ENCODE measurements at places on chromosomes 5 and 9.

GRCh38 chr9:79885093-79885857, 313.5 kb downstream of the TLE4 start:
- DNase-seq = no peak

DNA sequence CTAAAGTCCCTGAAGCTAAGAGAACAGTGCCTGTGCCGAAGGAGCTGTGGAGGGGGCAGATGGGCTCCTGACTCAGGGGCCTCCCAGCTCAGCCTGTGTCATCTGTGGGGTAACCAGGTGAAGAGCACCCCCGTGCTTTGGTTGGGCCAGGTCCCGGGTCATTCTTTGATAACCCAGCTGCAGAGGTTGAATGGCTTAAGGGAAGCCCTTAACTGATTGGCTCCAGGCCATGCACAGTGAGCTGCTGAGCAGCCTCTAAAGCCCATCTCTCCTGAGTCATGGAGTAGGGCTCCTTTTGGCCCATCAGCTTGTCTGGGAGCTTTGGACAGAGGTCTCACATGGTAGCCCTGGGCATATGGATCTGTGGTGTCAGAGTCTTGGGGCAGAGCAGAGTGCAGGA, 28.7 kb downstream of the COL27A1 start:
- no peak for DNase-seq

GRCh38 chr5:126416266-126416925, 6.8 kb upstream of the GRAMD2B start:
- DNase-seq = no peak

DNA sequence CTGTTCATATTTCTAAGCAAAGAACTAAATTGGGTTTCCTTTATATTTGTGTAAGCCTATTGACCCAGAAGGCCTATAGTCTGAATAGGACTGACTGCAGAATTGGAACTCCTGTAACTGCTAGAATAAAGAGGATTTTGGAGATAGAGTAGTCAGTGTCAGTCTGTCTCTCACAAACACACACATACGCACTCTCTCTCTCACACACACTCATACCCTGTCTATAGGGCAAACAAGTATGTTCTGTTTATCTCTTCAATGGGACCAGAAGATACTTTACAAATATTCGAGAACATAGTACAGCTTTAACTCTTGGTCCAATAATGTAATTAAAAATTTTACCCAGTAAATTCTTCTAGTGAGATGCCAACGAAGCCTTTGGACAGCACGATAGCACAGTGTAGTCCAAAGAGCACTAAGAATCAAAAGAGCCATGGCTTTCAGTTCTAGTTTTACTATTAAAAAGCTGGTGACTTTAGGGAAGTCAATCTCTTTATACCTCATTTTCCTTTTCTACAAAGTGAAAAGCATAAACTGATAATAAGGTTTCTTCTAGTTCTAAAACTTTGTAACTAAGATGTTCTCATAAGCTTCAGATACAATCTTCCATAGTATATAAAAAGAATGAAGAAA, 19.3 kb downstream of the ABHD17B start:
- DNase-seq = no peak

DNA sequence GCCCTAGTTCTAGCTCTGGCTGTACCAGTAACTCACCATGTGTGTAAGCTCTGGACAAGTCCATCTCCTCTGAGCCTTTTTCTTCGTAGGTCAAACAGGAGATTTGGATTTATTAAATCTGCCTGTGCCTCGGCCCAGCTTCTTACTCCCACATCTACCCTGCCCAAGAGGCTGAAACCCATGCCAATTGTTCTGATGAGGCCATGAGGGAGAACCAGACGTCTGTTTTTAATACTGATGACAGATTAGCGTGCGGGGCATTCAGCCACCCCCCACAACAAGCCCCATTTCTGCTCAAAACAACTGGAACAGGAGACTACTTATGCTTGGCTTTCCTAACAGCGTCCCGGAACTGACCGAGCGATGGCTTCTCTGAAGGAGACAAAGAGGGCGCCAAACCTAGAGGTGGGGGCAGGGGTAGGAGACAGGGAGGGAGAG, 81.2 kb upstream of the TRIM32 start:
- DNase-seq = no peak

DNA sequence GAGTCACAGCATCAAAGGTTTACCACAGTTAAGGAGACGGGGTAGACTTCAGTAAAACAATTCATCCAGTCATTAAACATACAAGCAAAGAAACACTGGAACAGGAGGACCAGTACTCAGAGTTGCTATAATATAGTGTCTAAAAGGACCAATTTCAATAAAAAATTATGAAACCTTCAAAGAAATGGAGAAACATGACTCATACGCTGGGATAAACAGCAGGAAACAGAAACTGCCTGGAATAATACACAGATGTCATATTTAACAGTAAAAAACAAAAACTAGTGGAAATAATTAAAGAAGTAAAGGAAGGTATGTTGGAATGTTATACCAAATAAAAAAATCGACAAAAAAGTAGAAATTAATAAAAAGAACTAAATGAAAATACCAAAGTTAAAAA, 1075.9 kb downstream of the NR2F1-AS1 start:
- no peak for DNase-seq

- DNase-seq = no peak
Observed at GRCh38 chr5:1027631-1028441, 19.2 kb downstream of the NKD2 start.

DNA sequence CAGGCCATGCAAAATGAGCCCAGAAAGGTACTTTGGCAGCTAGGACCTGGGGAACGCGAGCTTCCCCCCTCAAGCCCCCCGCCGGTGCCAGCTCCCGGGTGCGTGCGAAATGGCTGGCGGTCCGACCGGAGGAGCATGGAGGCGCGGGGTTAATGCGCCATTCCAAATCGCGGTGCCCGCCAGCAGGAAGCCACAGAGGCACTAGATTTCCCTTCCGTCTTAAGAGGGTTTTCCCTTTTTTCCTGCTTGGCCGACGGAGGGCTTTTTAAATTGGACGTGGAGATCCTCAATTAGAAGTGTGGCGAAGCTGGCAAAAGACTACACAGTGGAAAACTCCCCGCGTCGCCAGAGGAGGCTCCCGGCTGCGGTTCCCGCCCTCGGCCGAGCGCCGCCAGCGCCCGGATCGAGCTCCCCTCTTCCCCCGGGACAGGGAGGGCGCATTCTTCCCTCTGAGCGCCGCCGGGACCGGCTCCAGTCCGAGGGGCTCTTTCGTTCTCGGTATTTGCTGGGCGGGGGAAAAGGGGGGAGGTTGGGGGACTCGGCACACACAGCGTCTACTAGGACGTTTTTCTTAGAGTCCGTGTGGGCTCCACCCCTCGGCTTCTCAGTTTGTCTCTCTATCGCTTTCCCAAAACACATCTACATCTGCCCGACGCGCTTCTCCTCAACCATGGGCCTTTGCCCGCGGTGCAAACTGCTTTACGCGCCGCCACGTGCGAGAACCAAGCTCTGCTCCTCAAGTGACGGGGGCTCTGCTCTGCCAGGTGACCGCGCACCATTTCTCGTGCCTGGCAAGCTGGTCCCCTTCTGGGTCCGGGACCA, 3.0 kb downstream of the GDNF start:
- DNase-seq = no peak

DNA sequence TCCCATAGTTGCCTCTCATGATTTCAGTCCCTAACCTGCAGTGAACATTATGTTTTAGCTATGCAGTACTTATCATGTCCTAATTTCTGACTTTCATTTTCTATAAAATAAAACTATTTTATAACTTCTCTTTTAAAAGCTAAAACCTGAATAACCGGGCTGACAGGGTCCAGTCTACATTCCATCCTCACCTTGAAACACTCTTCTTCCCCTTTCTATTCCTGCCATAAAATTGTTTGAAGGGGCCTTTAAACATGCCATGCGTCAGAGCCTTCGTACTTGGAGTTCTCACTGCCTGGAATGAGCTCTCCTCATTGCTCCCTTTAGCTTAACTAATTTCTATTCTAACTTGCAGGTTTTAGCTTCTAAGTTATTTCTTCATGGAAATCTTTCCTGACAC, 143.0 kb upstream of the PRLR start:
- no peak for DNase-seq

DNA sequence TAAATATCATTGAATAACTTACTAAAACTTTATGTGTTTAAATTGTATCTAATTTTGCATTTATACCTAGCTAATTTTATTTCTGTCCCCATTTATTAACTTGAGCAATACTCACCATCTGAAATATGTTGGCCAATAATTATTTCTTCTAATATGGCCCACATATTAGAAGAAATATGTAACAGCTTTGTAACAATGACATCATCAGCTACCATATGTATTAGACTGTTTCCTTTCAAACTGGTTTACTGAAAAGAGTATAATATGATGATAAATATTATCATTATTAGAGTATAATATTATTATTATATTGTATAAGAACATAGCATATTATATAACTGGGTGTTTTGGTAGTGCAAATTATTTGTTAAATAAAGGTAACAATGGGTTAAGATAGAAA, 220.5 kb downstream of the FBXL7 start:
- DNase-seq = no peak

GRCh38 chr5:81728301-81728700, 22.6 kb downstream of the SSBP2 start:
- DNase-seq = no peak

DNA sequence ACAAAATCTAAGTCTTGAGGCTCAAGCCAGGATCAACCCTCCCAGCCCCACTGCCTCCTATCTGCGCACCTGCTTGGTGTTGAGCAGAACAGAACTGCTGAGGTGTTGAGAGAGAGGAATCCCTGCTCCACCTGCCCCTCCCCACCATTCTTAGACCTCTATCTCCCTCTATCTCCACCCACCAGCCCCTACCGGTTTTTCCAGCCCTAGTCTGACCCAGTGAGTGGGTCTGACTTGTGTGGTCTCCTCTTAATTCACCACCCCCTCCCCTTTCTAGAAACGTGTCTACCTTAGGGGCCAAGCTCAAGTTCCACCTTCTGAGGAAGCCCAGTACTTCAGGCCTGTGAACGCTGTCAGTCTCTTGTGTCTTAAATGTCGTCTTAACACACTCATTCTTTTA, 93.7 kb downstream of the ARHGAP26 start:
- no peak for DNase-seq

All from GM20000 (cell line).